ENCODE measurements at places on chromosomes 12 and 14.

- DNase-seq, result peak; percentile 77
These were observed 4.3 kb downstream of the IRF2BPL start for GRCh38 chr14:77024171-77024691.

DNA sequence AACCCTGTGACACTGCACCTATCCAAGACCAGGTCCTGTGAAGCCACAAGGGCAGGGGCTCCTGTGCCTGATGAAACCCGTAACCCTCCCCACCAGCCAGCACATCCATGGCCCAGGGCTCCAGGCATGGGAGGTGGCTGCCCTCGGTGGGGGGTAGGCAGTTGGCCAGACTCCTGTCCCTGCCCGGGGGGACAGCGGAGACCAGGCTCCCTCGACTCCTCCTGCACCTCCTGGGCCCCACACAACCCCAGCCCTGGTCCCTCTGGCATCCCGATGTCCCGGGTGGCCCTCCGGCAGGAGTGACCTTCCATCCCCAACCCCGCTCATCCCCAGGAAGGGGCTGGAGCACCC lies 11.4 kb downstream of the AKT1 start:
- no peak for DNase-seq

DNA sequence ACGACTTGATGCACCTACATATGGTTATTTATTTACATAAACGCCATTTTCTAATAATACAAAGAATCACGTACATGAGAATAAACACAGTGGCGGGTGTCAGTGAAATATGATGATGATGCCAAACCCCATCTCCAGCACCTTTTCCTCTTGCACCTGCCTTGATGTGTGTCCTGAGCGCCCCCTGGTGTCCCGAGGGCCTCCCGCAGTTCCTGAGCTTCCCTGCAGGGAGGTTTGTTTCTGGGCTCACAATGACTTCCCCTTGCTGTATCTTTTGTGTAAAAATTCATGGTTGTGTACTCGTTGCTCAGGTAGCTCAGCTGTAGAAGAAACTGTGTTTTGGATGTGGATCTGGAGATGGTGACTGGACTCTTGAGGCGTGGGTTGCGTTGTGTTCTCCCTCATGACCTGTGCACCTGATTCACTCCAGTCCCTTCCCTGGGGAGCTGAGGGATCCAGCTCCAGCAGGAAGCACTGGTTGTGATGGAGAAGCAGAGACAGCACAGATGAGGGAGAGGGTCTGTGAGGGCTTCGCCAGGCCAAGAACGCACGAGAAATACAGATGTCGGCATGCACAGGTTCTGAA lies 1037.8 kb downstream of the TMEM121 start:
- peak; percentile 60 for DNase-seq

GRCh38 chr14:54730156-54730961 lies 163.4 kb downstream of the SAMD4A start:
- DNase-seq, result peak; percentile 12

GRCh38 chr14:73829526-73830431 lies 21.9 kb upstream of the PTGR2 start:
- peak; percentile 50 for DNase-seq

GRCh38 chr12:116562090-116562489 lies 2.9 kb downstream of the MAP1LC3B2 start:
- DNase-seq, result no peak

Measured in stimulated activated CD4-positive, alpha-beta T cell treated with anti-CD3 and anti-CD28 coated beads, Interleukin-15, amount 100 ng/mL, for 48 hours (primary cell).